ENCODE measurements at places on chromosomes 4 and X.
A peak's percentile ranks its signal among the peaks of the same experiment; 100 is the strongest.

DNA sequence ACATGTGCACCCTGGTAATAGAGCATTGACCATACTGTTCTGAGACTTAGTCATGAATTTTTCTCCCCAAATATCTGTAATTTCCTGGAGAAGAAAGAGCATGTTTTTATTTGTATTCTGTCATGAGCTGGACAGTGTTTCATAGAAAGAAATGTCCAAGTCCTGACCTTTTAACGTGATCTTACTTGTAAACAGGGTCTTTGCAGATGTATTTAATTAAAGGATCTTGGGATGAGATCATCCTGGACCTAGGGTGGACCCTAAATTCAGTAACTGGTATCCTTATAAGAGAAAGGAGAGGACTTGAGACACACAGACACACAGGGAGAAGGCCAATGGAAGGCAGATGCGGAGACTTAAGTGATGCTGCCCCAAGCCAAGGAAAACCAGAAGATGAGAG lies 3.6 kb downstream of the ADGRA3 start:
- no peak overlapping the region for H3K27ac ChIP-seq
- H3K4me1 ChIP-seq, result peaks cover 16% of the 10 kb centered on the region
- no peak for DNase-seq
- peaks cover 6% of the 10 kb centered on the region for H3K27me3 ChIP-seq
- H3K36me3 ChIP-seq, result no peaks in the 10 kb centered on the region

DNA sequence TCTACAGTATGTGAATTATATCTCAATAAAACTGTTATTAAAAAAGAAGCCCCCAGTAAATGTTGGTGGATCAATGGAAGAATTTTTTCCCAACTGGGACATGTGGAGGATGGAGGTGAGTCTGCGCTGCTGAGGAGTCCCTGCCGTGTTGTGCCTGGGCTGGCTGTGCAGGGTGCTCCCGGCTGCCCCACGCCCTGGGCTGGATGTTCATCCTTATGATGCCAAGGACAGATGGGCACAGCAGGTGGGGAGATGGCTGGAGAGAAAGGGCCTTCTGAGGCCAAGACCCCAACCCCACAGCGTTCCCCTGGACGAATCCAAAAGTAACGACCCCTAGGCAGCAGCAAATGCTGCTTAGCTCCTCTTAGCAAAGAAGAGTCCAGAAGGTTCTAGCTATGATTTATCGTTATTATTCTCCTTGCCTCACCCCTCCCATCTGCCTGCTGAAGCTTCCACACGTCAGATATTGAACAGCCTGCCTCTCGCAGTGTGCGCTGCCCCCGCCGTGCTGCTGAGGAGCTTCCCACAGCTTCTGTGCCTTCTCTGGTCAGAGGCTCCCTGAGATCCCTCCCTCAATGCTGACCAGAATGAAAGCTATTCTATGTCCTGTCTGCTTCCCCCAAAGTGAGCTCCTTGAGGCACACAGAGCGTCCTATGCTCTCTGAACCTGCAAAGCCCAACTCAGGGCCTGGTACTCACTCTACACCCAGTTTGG lies 26.5 kb downstream of the HMX1 start:
- H3K27ac ChIP-seq, result no peak overlapping the region
- no peak overlapping the region for H3K4me3 ChIP-seq
- no peaks in the 10 kb centered on the region for H3K36me3 ChIP-seq
- no peaks in the 10 kb centered on the region for H3K4me1 ChIP-seq

- peaks cover 10% of the 10 kb centered on the region for H3K4me1 ChIP-seq
- DNase-seq, result no peak
- no peaks in the 10 kb centered on the region for H3K27me3 ChIP-seq
- no peak overlapping the region for H3K4me3 ChIP-seq
- H3K36me3 ChIP-seq, result no peaks in the 10 kb centered on the region
- no peak overlapping the region for H3K27ac ChIP-seq
These were observed 40.2 kb upstream of the EPGN start for GRCh38 chr4:74267998-74268606.

DNA sequence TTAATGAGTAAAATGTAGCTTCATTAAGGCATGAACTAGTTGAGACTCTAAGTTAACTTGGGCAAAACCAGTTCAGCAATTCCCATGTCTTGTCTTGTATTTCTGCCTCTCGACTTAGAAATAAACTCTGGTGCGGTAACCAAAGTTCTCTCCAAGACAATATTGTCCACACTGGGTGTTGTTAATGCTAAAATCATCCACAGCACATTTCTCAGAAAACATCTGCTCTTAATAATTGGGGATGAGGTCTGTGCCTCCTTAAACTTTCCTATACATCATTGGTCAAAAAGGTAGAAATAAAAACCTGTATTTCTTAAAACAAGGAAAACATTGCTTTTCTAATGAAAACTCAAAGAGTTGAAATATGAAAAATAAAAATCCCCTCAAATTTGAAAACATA lies 32.9 kb upstream of the MID1 start:
- H3K36me3 ChIP-seq, result no peaks in the 10 kb centered on the region
- DNase-seq, result no peak
- H3K27ac ChIP-seq, result no peak overlapping the region
- H3K27me3 ChIP-seq, result no peaks in the 10 kb centered on the region

GRCh38 chrX:16914058-16914457 lies 32.4 kb upstream of the REPS2 start:
- DNase-seq, result no peak
- no peaks in the 10 kb centered on the region for H3K36me3 ChIP-seq
- peaks cover 2% of the 10 kb centered on the region for H3K27me3 ChIP-seq
- no peak overlapping the region for H3K4me3 ChIP-seq
- H3K4me1 ChIP-seq, result no peaks in the 10 kb centered on the region
- H3K27ac ChIP-seq, result no peak overlapping the region

GRCh38 chr4:25938787-25939186 lies 24.8 kb downstream of the SMIM20 start:
- H3K4me1 ChIP-seq, result peaks cover 15% of the 10 kb centered on the region
- DNase-seq, result no peak
- no peaks in the 10 kb centered on the region for H3K36me3 ChIP-seq
- peaks cover 7% of the 10 kb centered on the region for H3K27me3 ChIP-seq

DNA sequence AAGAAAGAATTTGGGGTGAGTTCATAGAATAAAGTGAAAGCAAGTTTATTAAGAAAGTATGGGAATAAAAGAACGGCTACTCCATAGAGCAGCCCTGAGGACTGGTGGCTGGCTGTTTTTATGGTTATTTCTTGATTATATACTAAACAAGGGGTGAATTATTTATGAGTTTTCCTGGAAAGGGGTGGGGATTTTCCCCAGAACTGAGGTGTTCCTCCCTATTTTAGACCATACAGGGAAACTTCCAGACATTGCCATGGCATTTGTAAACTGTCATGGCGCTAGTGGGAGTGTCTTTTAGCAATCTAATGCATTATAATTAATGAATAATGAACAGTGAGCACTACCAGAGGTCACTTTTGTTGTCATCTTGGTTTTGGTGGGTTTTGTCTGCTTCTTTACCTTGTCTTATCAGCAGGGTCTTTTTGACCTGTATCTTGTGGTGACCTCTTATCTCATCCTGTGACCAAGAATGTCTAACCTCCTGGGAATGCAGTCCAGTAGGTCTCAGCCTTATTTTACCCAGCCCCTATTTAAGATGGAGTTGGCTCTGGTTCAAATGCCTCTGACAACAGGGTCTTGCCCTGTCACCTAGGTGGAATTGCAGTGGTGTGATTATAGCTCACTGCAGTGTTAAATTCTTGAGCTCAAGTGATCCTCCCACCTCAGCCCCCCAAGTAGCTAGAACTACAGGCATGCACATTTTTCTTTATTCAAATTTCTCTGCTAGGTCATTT lies 27.1 kb downstream of the RAPGEF2 start:
- H3K4me1 ChIP-seq, result peaks cover 8% of the 10 kb centered on the region
- H3K27me3 ChIP-seq, result no peaks in the 10 kb centered on the region
- no peak overlapping the region for H3K4me3 ChIP-seq
- no peak overlapping the region for H3K27ac ChIP-seq

- DNase-seq, result no peak
- H3K4me3 ChIP-seq, result no peak overlapping the region
- no peak overlapping the region for H3K27ac ChIP-seq
- H3K27me3 ChIP-seq, result no peaks in the 10 kb centered on the region
- H3K4me1 ChIP-seq, result no peaks in the 10 kb centered on the region
- H3K36me3 ChIP-seq, result no peaks in the 10 kb centered on the region
These were observed 9.0 kb downstream of the TSC22D3 start for GRCh38 chrX:107766470-107767150.

GRCh38 chrX:31268359-31268758 lies 196.5 kb upstream of the FTHL17 start:
- H3K4me1 ChIP-seq, result peaks cover 3% of the 10 kb centered on the region
- H3K27me3 ChIP-seq, result peaks cover 24% of the 10 kb centered on the region
- DNase-seq, result no peak
- H3K4me3 ChIP-seq, result no peak overlapping the region

DNA sequence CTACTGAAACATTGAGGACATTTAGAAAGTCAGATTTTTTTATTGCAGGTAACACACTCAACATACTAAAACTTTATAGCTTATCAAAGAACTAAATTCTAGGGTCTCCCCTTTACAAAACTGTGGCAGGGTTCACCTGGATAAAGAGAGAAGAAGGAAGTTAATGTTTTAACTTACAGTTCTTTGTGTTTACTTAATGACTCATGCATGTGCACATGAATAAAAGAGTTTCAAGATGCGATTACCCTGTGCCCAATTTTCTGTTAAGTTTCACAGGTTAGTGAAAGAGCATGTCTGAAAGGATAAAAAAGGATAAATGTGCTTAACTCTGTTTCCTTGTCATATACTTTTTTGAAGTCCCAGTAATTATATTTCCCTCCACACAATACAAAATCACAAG lies 16.8 kb downstream of the DCAF8L1 start:
- no peak overlapping the region for H3K4me3 ChIP-seq
- H3K4me1 ChIP-seq, result no peaks in the 10 kb centered on the region
- no peak overlapping the region for H3K27ac ChIP-seq
- no peak for DNase-seq

DNA sequence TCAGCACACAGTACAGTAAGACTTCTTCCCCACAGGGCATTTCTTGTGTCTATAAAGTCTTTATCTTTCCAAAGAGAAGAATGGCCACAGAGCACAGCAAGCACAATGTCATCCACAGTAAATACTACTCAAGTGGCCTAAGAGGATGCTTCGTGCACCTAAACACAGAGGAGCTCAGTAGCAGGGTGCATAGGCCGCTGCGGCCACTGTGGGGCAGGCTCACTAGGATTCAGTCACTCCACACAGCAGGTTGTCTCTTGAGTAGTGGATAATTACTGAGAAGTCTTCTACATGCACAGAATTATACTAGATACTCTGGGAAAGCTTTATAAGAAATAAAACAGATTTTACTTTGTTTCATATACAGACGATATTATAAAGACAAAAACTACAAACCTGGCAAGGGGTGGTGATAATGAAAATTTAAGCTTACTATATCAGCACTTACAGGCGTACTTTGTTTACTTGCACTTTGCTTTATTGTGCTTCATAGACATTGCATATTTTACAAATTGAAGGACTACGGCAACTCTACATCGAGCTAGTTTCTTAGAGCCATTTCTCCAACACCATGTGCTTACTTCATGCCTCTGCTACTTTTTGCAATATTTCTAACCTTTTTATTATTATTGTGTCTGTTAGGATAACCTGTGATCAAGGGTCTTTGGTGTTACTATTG lies 78.5 kb downstream of the PRDM5 start:
- H3K4me3 ChIP-seq, result no peak overlapping the region
- DNase-seq, result no peak
- no peaks in the 10 kb centered on the region for H3K36me3 ChIP-seq
- H3K27me3 ChIP-seq, result no peaks in the 10 kb centered on the region

GRCh38 chrX:11944501-11944900 lies 186.5 kb downstream of the MSL3 start:
- no peaks in the 10 kb centered on the region for H3K4me1 ChIP-seq
- no peak for DNase-seq
- no peaks in the 10 kb centered on the region for H3K36me3 ChIP-seq
- no peak overlapping the region for H3K27ac ChIP-seq

- H3K27ac ChIP-seq, result no peak overlapping the region
- no peak for DNase-seq
- H3K4me3 ChIP-seq, result no peak overlapping the region
- H3K4me1 ChIP-seq, result peaks cover 21% of the 10 kb centered on the region
These were observed 2.0 kb upstream of the AP1S2 start for GRCh38 chrX:15856636-15857035.

GRCh38 chr4:24089851-24090534 lies 200.1 kb upstream of the PPARGC1A start:
- no peak overlapping the region for H3K4me3 ChIP-seq
- no peaks in the 10 kb centered on the region for H3K36me3 ChIP-seq
- H3K4me1 ChIP-seq, result no peaks in the 10 kb centered on the region
- no peaks in the 10 kb centered on the region for H3K27me3 ChIP-seq

GRCh38 chr4:101857176-101857575 lies 66.6 kb downstream of the BANK1 start:
- H3K4me3 ChIP-seq, result no peak overlapping the region
- no peak for DNase-seq
- no peaks in the 10 kb centered on the region for H3K36me3 ChIP-seq
- H3K27me3 ChIP-seq, result peaks cover 5% of the 10 kb centered on the region

- no peak overlapping the region for H3K4me3 ChIP-seq
- H3K36me3 ChIP-seq, result no peaks in the 10 kb centered on the region
- no peak for DNase-seq
These were observed 298.6 kb downstream of the PABPC4L start for GRCh38 chr4:133903029-133903428.

DNA sequence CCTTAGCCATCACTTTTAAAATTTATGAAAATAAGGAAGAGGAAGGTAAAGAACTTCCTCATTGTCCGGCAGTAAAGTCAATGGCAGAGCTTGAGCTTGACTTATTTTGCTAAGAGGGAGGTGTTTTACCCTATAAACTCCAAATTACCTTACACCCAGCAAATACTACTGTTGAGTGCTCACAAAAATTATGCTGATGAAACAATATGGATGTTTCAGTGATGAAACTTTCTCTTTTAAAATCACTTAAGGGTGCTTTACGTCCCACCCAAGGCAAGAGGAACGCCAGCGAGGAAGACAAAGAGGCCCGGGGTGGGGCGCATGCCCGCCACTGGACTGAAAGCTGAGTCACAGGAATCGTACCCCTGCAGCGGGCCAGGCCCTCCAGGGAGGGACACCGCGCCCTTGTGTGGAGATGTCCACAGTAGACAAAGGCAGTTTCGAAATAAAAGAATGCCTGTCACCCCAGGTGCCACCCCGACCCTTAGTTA lies 560 bp upstream of the TMSB4X start:
- peak overlapping the region; percentile 95 for H3K4me3 ChIP-seq
- peaks cover 58% of the 10 kb centered on the region for H3K36me3 ChIP-seq
- peak overlapping the region; percentile 99 for H3K27ac ChIP-seq
- H3K27me3 ChIP-seq, result no peaks in the 10 kb centered on the region

GRCh38 chr4:189204616-189205015 lies 736.1 kb upstream of the FRG1 start:
- no peak overlapping the region for H3K4me3 ChIP-seq
- H3K27ac ChIP-seq, result no peak overlapping the region
- no peaks in the 10 kb centered on the region for H3K4me1 ChIP-seq
- H3K27me3 ChIP-seq, result no peaks in the 10 kb centered on the region
- no peaks in the 10 kb centered on the region for H3K36me3 ChIP-seq

GRCh38 chr4:6953751-6954380 lies 44.2 kb downstream of the TBC1D14 start:
- H3K4me3 ChIP-seq, result no peak overlapping the region
- peaks cover 4% of the 10 kb centered on the region for H3K36me3 ChIP-seq
- no peak for DNase-seq

- DNase-seq, result no peak
- no peaks in the 10 kb centered on the region for H3K27me3 ChIP-seq
- H3K36me3 ChIP-seq, result no peaks in the 10 kb centered on the region
These were observed 1707.4 kb downstream of the PCDH7 start for GRCh38 chr4:32427566-32427965.

- peaks cover 7% of the 10 kb centered on the region for H3K36me3 ChIP-seq
- H3K27ac ChIP-seq, result no peak overlapping the region
- H3K4me1 ChIP-seq, result no peaks in the 10 kb centered on the region
- H3K4me3 ChIP-seq, result no peak overlapping the region
These were observed 24.4 kb downstream of the NAF1 start for GRCh38 chr4:163142246-163142645.

Measured in activated CD8-positive, alpha-beta T cell treated with anti-CD3 and anti-CD28 coated beads, Interleukin-2, amount 10 ng/mL, durations not matched to agents 7 days and 5 days (primary cell).